Activated CD4-positive, alpha-beta T cell treated with anti-CD3 and anti-CD28 coated beads, Interleukin-2, amount 10 ng/mL, durations not matched to agents 7 days and 5 days (primary cell): ENCODE measurements at places on chromosomes 7 and 10. TPM values are rescaled to one million over a fixed set of nuclear protein-coding genes. Genes with fewer than 3 reads are reported as not detected.
A peak's percentile ranks its signal among the peaks of the same experiment; 100 is the strongest.

DNA sequence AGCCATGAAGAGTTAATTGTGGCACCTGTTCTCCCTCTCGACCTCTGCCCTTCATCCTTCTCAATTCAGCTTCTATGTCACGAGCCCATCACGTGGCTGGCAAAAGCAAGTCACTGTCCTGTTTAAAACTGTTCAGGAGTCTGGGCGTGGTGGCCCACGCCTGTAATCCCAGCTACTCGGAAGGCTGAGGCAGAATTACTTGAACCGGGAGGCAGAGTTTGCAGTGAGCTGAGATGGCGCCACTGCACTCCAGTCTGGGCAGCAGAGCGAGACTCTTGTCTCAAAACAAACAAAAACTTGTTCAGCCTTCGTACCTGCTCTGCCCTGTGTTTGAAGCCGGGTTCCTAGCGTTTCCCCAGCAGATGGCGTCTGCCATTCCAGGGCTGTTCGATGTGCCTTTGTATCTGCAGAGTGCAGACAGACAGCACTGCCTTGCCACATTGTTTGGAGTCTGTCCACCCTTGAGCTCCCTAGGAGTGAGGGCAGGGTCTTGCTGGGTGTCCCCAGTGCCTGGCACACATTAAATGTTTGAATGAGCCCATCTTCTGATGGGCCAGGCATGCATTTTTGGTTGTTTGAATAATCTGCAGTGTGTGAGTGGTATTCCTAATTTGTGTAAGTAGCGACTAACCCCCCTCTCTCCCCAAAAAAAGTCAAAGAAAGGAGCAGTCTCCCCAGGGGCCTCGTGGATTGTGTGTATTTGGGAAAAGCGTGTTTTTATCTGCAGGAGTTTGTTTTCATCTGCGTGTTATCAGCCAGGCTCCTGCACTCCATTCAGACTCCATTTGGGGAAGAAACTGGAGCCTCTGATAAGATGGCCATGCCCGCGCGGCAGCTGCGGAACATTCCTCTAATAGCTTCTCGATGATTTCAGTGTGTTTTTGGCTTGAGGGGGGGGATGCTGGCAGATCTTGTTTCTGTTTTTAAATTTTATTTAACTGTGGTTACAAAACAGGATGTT lies 61.2 kb downstream of the DNAJB6 start:
- peaks cover 11% of the 10 kb centered on the region for H3K36me3 ChIP-seq
- no peaks in the 10 kb centered on the region for H3K27me3 ChIP-seq
- peak; percentile 38 for DNase-seq
- peaks cover 20% of the 10 kb centered on the region for H3K4me1 ChIP-seq
- peak overlapping the region; percentile 73 for H3K27ac ChIP-seq

GRCh38 chr10:11782793-11783557 lies 40.2 kb upstream of the PROSER2 start:
- H3K36me3 ChIP-seq: no peaks in the 10 kb centered on the region
- peak; percentile 40 for DNase-seq
- peaks cover 4% of the 10 kb centered on the region for H3K4me1 ChIP-seq
- peaks cover 9% of the 10 kb centered on the region for H3K27me3 ChIP-seq
- no peak overlapping the region for H3K27ac ChIP-seq
- H3K4me3 ChIP-seq: no peak overlapping the region

PTPRN2 gene
- 2.6 TPM for total RNA-seq

DNA sequence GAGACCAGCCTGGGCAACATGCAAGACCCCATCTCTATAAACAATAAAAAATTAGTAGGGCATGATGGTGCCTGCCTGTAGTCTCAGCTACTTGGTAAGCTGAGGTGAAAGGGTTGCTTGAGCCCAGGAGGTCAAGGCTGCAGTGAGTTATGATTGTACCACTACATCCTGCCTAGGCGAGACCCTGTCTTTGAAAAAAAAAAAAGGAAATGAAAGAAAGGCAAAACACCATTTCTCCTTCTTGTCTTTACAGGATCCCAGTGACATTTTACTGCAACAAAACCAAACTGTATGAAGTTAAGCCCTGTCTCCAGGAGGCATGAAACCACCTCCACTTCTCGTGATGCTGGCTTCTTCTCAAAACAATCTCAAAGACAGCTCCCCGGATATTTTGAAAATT lies 29.9 kb upstream of the PBLD start:
- no peaks in the 10 kb centered on the region for H3K27me3 ChIP-seq
- no peak overlapping the region for H3K4me3 ChIP-seq
- H3K27ac ChIP-seq: no peak overlapping the region
